ENCODE measurements at places on chromosomes 7 and 10.

- no peak for DNase-seq
Measured at GRCh38 chr10:22436526-22436892, 91.2 kb downstream of the SPAG6 start.

DNA sequence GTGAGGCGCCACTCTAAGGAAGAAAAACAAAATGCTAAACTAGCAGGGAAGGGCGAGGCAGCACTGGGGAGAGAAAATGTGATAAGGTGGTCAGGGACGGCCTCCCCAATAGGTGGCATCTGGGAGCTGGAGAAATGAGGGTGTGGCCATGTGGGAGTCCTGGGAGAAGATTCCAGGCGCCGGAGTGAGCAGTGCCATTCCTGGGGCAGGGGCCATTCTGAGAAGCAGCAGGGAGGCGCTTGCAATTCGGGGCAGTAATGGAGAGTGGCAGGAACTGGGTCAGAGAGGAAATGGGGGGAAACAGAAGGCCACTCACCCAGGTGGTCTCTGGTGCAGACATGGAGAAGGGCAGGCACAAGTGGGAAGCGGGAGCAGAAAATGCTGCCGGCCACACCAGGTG, 61.8 kb upstream of the LRRC18 start:
- no peak for DNase-seq

DNA sequence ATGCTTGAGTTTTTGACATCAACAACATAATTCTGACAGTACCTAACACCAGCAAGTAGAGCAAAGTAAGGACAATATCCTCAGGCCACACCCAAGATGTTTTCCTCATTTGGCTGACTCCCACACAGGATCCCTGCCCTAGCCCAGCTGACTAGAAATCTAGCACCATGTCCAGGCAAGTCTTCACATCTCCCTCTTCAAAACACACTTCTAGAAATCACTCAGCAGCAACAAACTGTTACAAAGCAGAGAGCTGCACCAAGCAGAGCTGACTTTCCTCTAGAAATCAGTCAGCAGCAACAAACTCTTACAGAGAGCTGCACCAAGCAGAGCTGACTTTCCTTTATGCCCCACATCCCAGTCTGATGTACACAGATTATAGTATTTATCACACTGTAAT, 7.7 kb downstream of the TMEM168 start:
- DNase-seq, result no peak

DNA sequence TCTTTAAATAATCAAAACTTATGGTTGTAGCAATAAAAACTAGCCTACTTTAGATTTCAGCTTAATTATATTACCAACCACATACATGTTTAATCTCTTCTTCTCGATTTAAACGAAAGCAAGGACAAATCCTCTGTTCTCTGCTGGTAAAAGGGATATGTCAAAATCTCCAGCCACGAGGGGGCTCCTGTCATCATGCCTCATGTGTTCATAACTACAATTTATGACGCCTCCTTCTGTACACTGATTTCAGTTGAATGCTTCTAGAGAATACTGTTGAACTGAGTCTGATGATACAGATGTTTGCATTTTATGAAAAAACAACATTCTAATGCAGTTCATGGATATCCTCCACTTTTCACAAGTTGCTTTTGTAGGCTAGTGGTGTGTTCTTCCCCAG, 220.0 kb upstream of the DPP6 start:
- no peak for DNase-seq

DNA sequence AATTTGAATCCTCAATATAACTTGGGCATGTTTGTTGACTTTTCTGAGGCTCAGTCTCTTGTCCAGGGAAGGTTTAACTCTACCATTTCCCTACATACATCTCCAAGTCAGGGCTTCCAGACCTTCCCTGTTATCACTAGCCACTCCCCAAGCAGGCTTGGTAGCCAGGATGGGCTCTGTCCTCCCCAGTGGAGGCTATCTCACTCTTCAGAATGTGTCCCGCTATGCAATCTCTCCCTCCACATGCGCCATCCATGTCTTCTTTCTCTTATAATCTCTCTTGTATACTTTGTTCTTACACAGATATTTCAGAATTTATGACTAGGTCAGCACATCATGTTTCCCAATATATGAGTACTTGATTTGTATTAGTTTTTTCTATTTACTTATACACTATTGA, 310.4 kb downstream of the HGF start:
- no peak for DNase-seq

DNA sequence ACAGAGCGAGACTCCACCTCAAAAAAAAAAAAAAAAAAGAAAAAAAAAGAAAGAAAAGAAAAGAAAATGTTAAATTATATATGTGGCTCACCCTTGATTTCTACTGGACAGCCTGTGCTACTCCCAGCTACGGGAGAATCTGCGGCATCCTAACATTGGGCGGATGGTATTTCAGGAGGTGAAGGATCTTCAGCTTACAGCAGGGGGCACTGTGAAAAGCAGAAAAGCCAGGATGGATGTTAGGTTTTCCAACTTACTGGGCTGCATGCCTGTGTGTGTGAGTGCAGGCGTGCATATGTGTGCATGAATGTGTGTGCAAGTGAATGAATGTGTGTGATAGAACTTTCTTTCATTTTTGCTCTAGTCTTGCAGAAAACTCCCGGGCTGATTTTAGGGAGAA, 1066.5 kb downstream of the TYW1 start:
- DNase-seq, result no peak

Measured in activated T-cell treated with anti-CD3 and anti-CD28 coated beads, Interleukin-2, amount 50 U/mL, for 1 hour (primary cell).